ENCODE measurements at places on chromosomes 1 and 21.
A peak's percentile ranks its signal among the peaks of the same experiment; 100 is the strongest.

DNA sequence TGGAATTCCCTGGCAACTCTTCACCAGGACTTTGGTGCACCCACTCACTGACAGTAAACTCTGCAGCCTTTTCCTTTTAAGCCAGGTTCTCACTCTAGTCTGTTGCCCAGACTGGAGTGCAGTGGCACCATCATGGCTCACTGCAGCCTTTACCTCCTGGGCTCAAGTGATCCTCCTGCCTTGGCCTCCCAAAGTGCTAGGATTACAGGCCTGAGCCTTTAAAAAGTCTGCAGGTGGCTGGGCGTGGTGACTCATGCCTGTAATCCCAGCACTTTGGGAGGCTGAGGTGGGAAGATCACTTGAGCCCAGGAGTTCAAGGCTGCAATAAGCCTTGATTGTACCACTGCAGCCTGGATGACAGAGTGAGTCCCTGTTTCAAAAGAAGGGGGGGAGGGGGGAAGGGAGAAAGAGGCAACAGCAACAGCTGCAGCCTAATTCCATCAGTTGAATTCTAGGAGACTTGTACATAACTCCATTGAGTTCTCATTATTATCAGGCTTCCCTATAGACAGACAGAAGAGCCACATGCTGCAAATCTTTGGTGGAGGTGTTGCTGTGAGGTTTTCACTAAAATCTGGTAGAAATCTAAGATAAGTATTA lies 8.1 kb upstream of the HNRNPR start:
- DNase-seq = no peak

GRCh38 chr1:224623743-224624333 lies 7.7 kb downstream of the CNIH3 start:
- DNase-seq = no peak

GRCh38 chr1:209335178-209335577 lies 248.3 kb upstream of the CAMK1G start:
- DNase-seq = peak; percentile 20

GRCh38 chr1:195709821-195710220 lies 898.4 kb downstream of the KCNT2 start:
- DNase-seq = no peak

DNA sequence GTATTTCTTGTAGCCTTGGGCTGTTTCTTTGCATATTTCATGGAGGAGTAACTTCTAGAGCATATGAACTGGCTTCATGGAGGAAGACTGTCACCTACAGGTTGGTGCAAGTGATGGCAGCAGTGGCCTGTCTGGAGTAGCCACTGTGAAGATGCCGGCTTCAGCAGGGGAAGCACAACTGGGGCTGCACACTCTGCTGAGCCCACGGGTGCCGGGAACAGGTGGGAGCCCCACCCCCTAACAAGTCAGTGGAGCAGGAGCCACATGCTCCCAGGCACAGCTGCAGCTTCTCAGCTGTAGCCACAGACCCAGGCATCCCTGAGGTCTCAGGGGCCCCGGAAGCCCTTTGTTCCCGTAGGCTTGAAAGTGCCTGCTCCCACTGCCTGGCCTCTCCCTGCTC lies 43.2 kb upstream of the C1orf185 start:
- DNase-seq = no peak

- no peak for DNase-seq
Measured at GRCh38 chr1:58577654-58578030, 590 bp upstream of the TACSTD2 start.

- peak; percentile 32 for DNase-seq
Measured at GRCh38 chr1:24351918-24352627, 32.9 kb downstream of the GRHL3 start.

All from NCI-H345 (cell line).